ENCODE measurements at places on chromosomes 6 and 20. TPM values are rescaled to one million over a fixed set of nuclear protein-coding genes. Genes with fewer than 3 reads are reported as not detected.

- DNase-seq, result no peak
Measured at GRCh38 chr20:38065764-38066375, 32.3 kb downstream of the RPRD1B start.

Gene MCCD1
- polyA plus RNA-seq, result not detected

DNA sequence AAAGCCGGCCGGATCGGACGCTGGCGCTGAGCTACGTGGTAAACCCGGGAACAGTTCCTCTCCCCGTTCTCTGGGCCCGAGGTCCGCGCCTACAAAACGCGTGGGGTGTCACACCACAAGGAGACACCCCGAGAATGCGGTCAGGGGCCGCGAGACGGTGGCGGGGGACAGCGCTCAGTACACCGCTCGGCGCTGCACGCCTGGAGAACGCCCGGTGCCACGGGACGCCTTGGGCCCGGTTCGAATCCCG is 670 bp downstream of the NCOA5 start:
- peak; percentile 74 for DNase-seq

- peak; percentile 22 for DNase-seq
Measured at GRCh38 chr6:69019832-69020231, 384.8 kb downstream of the ADGRB3 start.

Gene PLTP
- polyA plus RNA-seq, result 99.6 TPM

Gene KIF25
- 1.2 TPM for polyA plus RNA-seq

DNA sequence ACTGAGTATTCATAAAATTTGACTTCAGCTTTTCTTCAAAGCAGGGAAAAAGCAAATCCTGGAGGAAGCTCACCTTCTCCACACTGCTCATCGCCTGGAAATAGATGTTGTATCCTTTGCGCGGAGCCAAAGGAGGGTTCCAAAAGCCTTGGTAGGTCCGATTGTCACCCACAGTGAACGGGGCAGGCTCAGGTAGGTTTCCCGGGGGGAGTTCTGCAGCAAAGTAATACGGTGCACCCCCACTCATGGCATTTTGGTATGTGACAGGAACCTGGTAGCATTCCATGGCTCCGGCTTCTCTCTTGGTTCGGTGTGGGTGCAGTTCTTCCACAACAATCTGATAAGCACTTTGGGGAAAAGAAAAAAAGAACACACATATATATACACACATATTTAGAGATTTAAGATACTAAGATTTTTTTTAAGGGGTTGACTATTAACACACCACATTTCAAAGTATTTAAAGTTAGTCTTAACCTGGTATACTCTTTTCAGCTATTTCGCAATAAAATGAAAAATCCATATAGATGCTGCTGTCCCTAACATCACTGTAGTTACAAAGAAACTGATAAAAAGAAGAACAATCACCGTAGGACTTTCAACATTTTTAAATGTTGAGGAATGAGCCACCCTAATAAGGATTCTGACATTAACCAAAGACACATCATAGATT is 166.7 kb upstream of the THEMIS start:
- DNase-seq, result no peak

DNA sequence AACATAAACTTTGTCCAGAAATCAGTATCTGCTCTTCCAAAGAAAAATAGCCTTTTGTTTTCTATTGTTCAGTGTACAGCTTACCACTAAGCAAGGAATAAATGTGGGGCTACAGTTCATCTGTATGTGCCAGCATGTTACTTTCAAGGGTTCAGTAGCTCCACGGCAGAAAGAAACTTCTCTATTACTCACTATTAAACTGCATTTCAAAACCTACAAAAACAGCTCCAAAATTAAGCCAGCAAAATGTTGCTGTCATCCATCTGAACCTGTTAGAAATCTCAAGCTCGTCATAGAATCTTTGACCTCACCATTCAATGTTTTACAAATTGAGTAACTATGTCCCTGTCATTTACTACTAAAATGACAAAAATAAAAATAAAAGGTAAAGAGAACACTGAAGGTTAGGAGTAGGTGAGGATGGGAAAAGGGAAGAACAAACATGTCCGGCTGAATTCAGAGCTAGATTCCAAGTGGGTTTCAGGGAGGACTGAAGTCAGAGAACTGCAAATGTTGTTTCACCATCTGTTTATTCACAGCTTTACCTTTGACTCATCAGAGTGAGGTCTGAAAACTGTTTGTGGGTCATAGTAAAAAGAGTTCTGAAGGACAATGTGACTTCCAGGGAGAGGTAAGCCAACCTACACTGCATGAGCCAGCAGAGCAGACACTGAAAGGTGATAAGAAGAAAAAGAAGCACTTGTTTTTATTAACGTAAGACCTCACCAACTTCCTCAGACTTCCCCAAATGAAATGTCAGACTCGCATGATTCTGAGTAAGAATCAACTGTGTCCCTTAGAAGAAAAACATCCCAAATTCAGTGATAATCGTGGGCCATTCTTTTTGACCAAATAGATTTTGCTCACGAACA is 62.0 kb downstream of the ATXN1 start:
- no peak for DNase-seq

DNA sequence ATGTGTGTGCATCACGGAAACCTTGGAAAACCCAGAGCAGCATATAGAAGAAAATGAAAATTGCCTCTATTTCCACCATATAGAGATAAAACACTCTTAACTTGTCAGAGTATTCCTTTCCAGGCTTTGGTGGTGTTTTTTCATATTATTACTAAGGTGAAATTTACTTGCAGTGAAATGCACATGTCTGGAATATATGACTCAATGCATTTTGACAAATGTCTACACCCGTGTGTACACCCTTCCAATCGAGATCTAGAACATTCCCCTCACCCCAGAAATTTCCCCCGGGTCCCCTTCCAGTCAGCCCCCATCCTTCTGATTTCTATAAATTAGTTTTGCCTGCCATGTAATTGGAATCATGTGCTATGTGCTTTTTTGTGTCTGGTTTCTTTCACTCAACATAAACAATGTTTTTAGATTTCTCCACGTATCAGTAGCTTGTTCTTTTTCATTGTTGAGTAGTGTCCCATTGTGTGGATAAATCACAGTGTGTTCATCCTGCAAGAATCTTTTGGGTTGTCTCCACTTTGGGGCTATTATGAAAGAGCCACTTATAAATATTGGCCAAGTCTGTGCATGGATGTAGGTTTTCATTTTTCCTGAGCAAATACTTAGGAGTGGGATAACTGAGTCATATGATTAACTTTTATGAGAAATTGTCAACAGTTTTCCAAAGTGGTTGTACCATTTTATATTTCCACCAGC is 19.9 kb upstream of the PREX1 start:
- DNase-seq, result no peak

All from cardiac muscle cell (in vitro differentiated cells and primary cell).